ENCODE measurements at places on chromosomes 1 and 21.

- DNase-seq = no peak
Measured at GRCh38 chr1:109620401-109620791, 759 bp downstream of the AMPD2 start.

DNA sequence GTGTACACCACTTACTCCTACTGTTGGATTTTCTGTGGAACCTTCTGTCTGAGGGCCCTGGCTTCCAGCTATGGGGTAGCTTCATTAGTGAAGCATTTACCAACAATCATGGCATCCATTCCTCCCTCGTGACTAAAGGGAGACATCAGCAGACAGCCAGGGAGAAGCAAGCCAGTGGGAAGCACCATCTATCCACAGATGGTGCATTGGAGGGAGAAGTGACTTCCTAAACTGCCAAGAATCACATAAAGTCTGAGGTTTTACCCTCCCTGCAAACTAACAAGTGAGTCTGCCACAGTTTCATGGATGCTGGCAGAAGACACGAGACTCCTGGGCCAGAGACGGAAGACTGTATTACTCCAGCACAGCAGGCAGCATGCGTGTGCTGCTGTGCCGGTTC is 31.4 kb downstream of the UMODL1 start:
- DNase-seq = no peak

DNA sequence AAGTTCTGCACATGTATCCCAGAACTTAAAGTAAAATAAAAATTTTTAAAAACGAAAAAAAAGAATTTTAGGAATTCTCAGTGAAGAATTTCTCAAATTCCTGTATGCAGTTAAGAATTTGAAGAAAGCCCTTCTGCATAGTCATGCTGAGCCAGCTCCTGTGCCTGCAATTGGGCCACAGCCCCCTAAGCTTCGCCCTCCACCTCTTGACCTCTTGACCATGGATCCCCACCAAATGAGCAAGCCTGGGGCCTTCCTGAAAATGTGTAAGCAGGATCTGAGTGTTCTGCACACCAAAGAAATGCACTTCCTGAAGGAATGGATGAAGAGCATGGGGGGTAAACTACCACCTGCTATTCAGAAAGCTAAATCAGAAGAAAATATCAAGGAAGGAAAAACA is 52.0 kb downstream of the NBPF6 start:
- DNase-seq = no peak

GRCh38 chr1:218349348-218350034 is 4.4 kb downstream of the TGFB2 start:
- DNase-seq = no peak

- DNase-seq = no peak
Measured at GRCh38 chr1:162726555-162726954, 63.9 kb upstream of the HSD17B7 start.

- DNase-seq = no peak
Measured at GRCh38 chr1:110309767-110310166, 29.4 kb upstream of the RBM15 start.

- DNase-seq = no peak
Measured at GRCh38 chr1:205766038-205766437, 9.2 kb downstream of the RAB29 start.

GRCh38 chr21:45709173-45709572 is 65.6 kb downstream of the PCBP3 start:
- DNase-seq = no peak

GRCh38 chr1:150512846-150513245 is 2.7 kb upstream of the FALEC start:
- DNase-seq = no peak

GRCh38 chr1:6157528-6158174 is 22.5 kb downstream of the CHD5 start:
- no peak for DNase-seq

- no peak for DNase-seq
Measured at GRCh38 chr1:213417225-213417820, 366.3 kb downstream of the RPS6KC1 start.

- no peak for DNase-seq
Measured at GRCh38 chr1:53043271-53043670, 18.7 kb upstream of the PODN start.

- no peak for DNase-seq
Measured at GRCh38 chr21:16573578-16573977, 843.8 kb downstream of the USP25 start.

DNA sequence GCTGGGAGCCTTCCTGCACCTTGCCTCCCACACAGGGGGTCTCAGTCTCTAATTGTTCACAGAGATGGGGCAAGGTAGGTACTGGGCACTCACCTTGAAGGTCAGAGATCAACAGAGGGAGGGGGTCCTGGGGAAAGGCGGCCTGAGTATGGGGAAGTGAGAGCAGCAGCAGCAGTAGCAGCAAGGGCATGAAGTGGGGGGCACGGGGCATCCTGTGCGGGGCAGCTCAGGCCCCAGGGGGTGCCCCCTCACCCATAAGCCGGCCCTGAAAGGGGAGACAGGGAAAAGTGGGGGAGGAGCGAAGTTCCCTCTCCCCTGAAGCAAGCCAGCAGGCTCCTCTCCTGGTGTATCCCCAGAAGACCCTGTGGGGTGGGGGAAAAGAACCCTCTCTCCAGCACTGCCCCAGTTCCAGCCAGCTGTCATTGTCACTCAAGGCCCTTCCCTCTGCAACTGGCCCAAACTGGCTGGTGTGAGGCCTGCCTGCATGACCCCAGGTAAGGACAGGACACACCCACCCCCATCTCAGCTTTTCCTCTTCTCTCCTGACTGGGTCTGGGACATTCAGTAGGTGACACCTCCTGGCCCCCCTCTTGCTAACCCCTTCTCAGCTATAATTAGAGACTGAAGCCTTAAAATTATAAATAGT is 3.9 kb downstream of the SEMA6C start:
- no peak for DNase-seq

DNA sequence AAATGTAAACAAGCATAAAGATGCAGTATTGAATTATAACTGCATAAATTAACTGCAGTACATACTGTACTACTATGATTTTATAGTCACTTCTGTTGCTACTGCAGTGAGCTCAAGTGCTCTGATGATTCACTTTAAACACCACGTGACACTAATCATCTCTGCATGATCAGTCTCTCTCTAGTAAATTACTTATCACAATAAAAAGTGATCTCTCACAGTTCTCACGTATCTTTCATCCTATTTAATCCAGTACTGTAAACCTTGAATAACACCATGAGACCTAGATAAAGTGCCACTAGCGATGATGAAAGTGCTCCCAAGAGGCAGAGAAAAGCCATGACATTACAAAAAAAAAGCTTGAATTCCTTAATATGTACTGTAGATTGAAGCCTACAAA is 1242.0 kb downstream of the AMY1C start:
- no peak for DNase-seq

GRCh38 chr21:26782331-26782730 is 62.9 kb downstream of the ADAMTS1 start:
- DNase-seq = no peak

- no peak for DNase-seq
Measured at GRCh38 chr1:104295511-104295910, 545.8 kb downstream of the AMY1C start.

- no peak for DNase-seq
Measured at GRCh38 chr1:94936861-94937620, 10.1 kb upstream of the CNN3 start.

- DNase-seq = no peak
Measured at GRCh38 chr1:160657250-160657781, 10.5 kb upstream of the SLAMF1 start.

- no peak for DNase-seq
Measured at GRCh38 chr1:51679435-51679834, 62.5 kb downstream of the OSBPL9 start.

- no peak for DNase-seq
Measured at GRCh38 chr1:36740446-36740845, 257.7 kb upstream of the CSF3R start.

- no peak for DNase-seq
Measured at GRCh38 chr21:32163386-32163785, 115.5 kb downstream of the MIS18A start.

GRCh38 chr1:23779826-23780371 is 1.7 kb downstream of the PITHD1 start:
- DNase-seq = no peak

DNA sequence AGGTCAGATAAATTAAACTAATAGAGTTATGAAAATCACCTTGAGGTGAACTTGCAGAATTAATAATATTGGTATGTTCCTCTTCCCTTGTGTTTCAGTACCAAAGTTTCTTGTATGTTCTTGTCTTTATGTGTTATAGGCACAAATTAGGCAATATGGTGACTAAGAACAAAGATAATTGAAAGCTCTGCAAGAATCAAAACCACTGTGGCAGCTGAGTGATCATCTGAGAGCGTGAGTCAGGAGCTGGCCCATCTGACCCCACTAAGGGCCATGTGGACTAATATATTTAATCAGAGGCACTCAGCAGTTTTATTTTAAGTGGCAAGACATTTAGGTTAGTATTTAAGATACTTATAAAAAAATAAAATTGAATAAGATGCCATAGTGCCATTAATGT is 12.8 kb upstream of the CASQ2 start:
- no peak for DNase-seq

GRCh38 chr1:50332941-50333594 is 90.2 kb downstream of the DMRTA2 start:
- no peak for DNase-seq

- no peak for DNase-seq
Measured at GRCh38 chr1:22575532-22576149, 12.4 kb downstream of the EPHA8 start.

DNA sequence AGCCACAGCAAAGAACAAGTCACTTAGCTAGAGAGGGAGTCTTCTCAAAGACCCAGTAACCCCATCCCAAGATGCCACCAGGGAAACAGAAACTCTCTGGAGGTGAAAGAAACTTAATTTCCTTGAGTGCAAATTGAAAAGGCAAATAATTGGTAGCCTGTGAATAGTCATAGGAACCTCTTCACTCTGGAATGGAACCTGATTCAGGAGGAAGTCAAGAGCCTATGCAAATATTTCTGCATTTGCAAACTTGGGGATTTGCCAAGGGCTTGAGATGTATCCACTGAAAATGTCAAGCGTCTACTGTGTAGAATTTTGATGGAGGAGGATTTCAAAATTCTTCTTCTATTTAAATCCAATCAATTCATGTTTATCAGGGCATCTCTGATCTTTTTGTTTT is 5.7 kb downstream of the HIVEP3 start:
- no peak for DNase-seq

DNA sequence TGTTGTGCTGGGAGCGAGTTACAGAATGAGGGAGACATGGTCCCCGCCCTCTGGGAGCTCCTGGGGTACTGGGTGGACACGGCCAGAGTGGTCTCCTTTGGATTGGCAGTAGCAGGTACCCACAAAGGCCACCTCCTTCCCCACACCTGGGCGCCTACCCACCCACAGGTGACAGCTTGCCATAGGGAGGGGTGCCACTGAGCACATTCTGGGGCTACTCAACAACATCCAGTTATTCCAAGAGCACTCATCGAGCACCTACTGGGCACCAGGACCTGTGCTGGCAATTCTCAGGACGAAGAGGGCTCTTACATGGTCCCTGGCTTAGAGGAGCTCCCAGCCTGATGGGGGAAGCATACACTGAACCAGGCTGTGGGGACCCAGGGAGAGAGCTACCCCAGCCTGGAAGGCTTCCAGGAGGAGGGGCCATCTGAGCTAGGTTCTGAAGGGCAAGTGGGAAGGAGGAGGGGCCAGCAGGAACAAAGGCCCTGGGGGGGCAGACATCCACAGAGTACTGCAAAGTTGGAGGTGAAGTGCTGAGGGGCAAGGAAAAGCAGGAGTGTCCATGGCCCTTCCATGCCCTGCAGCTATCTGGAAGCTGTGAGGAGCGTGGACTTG is 22.0 kb downstream of the MRPL37 start:
- no peak for DNase-seq

- no peak for DNase-seq
Measured at GRCh38 chr1:181919542-181919941, 142.0 kb downstream of the ZNF648 start.

DNA sequence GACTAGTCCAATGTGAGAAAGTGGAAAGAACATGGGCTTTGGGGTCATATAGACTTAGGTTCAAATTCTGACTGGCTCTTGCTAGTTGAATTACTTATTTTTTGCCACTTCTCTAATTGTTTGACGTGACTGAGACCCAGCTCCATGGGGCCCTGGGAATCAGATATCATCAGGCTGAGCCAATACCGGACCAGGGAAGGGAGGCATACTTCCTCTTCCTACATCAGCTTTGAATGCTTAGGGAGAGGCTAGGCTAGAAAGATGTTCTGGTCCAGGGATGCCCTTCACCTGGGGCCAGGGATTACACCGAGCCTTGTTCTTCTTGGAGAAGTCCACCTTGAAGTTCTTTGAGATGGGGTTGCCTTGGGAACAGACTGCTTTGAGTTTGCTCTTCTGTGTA is 3.7 kb upstream of the NR1I3 start:
- DNase-seq = no peak

DNA sequence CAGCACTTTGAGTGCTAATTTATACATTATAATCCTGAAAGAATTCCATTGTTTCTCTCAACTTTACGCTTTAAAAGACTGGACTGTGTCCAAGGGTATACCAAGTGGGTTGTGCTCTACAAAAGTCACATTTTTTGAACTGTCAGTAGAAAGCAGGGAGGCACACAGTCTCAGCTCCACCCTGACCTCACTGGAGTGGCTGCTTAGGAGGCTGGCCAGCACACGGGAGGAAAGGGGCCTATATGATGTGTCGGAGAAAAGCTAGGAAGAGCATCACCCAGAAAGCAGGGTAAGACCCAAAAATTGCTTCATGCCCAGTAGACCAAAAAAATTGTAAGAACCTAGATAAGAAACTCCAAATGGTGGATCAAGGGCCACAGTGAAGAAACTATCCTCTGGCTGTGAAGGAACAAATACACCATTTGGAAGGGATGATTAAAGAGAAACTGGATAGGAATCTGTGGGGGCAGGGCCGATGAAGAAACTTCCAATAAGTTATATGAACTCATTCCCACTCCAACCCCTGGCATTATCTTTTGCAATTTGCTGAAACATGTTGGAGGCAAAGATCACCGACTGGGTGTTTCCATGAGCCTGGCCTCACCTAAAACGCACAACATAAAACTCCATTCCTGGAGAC is 1.9 kb downstream of the S100A10 start:
- no peak for DNase-seq

GRCh38 chr1:77434967-77435366 is 153.1 kb downstream of the AK5 start:
- DNase-seq = no peak

DNA sequence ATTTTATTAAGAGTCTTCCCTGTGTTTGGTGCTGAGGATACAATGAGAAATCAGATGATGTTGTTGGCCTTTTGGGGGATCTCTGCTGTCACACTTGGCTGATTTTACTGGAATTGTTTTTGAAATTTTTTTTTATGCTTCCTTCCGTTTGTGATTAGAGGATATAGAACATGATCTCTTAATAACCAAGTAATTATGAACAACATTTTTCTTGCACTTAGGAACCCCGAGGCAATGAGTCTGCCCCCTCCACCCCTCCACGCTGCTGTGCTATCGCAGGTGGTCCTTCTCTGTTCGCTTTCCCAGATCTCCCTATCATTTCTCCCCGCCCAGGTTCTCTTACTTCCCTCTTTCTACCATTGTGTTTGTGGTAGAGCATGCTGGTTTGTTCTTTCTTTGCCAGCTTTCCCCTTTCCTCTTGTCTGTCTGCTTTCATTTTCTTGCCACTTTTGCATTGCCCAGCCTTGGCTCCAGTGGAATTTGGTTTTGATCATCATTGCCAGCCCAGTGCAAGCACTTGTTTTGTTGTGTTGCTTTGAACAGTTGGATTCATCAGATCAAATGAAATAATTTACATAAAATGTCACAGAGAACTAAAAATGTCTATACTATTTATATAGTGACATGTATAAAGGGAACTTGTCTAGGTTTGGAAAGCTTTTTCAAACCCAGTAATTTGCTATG is 73.1 kb upstream of the SCCPDH start:
- no peak for DNase-seq

All from ascending aorta (tissue), 2 donors.